ENCODE measurements at places on chromosomes 11 and 22.
A peak's percentile ranks its signal among the peaks of the same experiment; 100 is the strongest.

GRCh38 chr11:116694815-116695590, 77.8 kb downstream of the BUD13 start:
- no peak for DNase-seq

DNA sequence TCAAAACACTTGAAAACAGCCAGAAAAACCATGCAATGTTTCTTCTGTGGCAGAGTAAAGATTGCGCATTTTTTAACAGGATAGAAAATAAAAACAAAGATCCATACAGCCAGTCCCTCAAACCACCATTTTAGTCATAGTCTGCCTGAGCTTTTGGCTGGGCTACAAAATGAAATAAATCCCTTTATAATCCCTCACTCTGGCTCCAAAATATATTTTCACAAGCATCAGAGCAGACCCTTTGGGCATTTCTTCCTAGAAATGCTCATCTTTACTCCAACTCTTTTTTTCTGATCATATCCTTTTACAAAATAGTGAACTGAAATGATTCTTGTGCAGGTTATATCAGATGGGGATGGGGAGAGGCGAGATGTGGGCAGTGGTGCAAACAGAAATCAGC, 31.8 kb upstream of the LMO2 start:
- DNase-seq = no peak

GRCh38 chr22:44409211-44409973, 88.6 kb downstream of the RTL6 start:
- DNase-seq = no peak

DNA sequence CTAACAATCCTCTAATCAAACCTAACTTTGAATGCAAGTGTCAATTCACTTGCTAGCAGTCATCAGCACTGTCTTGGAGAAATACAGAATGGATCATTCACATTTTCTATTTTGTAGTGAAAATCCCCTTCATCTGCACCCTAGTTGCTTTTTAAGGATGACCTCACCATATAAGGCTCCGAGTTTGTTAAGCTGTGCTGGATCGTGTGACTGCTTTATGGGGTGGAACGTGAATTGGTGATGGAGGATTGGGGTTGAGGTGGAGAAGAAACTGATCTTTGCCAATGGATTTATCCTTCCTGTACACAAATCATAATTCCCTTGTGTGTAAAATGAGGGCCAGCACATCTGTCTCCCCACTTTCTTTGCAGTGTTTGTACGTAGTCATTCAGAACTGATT, 85.6 kb upstream of the TBCEL start:
- DNase-seq = no peak

GRCh38 chr11:7570938-7571521, 57.2 kb downstream of the PPFIBP2 start:
- peak; percentile 62 for DNase-seq

DNA sequence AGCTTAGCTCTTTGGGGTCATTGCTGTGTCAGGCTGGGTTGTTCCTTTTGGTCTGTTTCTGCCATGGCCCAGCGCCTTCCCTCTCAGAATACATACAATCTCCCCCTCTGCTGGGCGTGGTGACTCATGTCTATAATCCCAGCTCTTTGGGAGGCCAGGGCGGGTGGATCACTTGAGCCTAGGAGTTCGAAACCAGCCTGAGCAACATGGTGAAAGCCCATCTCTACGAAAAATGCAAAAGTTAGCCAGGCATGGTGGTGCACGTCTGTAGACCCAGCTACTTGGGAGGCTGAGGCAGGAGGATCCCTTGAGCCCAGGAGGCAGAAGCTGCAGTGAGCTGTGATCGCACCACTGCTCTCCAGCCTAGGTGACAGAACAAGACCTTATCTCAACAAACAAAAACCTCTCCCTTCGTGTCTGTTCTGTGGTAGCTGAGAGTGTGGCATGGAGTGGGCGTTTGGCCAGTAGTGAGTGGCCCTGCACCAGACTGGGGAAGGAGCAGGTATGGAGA, 46.7 kb upstream of the RAB1B start:
- no peak for DNase-seq

DNA sequence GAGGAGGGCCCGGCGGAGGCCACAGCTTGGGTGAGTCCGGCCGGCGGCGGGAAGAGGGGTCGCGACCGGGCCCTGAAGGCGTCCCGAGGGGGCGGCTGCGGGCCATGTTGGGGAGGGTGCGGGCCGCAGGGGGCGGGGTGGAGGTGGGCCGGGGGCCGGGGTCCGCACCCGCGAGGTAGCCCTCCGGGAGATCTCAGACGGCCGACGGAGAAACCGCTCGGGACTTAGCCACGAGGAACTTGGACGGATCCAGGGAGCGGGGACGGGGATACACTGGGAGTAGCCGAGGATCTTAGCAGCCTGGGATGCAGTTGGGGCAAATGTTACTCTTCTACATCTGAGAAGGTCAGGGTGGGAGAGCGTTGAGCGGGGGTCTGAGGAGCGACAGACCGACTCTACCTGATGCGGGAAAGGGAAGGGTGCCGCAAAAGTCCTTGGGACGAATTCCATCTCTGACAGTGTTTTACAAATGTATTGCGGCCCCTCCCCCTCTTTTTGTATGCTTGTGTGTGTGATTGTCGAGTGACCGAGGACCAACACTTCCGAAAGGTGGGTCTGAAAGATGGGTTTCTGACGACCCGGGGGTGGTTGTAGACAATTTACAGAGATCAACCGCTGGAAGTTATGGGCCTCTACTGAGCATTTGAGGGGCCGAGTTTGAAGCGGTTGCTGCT, 658 bp downstream of the STIP1 start:
- no peak for DNase-seq

GRCh38 chr11:45603946-45604682, 61.3 kb downstream of the CHST1 start:
- no peak for DNase-seq

- no peak for DNase-seq
These were observed 264.0 kb upstream of the ANO5 start for GRCh38 chr11:21928847-21929246.

- no peak for DNase-seq
These were observed 44.7 kb upstream of the GCAT start for GRCh38 chr22:37763012-37763411.

GRCh38 chr22:49070501-49070900, 757.2 kb downstream of the BRD1 start:
- no peak for DNase-seq

- no peak for DNase-seq
These were observed 342.7 kb upstream of the SYN3 start for GRCh38 chr22:33400891-33401290.

DNA sequence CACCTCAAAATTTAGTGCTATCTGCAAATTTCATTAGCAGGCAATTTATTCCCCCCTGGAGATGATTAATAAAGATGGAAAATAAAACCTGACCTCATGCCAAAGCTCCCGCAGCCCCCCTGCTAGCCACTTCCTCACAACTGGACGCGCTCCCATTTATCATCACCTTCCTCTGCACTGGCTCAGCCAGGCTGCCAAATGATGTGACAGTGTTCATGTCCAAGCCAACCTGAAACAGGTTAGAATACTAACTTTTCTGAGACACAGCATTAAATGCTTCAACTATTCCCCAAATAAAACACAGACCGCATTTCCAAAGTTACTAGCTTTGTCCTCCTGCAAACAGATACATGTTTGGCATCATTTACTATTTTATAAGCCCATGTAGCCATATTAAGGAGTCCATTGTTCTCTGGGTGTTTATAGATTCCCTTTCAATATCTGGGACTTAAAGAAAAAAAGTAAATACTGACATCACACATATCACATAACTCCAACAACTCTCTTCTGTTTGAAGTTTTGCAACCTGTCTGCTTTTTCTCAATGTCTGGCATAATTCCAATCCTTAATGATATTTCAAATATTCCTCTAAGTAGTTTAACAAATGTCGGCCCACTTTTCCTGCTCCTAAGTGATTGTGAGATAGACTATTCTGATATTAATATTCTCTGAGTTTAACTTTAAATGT, 829.7 kb upstream of the FAT3 start:
- peak; percentile 44 for DNase-seq

DNA sequence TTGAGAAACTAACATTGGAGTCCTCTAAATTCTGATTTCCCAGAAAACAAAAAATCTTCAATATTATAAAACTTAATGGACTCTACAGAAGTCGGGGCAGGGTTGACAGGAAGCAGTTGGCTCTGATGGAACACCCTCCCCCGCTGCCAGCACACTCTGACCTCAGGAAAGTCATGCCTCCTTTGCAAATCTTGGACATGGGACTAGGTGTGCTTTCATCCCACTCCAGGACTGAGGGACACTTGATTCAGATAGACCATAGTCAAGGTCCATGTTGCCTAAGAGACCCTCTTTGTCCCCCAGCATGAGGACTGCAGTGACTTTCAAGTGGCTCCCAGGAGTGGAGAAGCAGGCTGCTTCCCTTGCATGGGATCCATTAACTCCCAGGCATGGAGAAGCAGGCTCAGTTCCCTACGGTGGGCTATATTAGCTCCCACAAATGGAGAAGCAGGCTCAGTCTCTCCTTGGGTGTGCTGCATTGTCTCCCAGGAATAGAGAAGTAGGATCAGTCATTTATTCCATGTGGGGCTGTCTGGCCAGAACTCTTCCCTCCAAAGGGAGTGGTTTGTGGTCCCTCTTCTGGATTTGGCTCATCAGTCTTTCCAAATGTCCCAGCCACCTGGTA, 38.3 kb downstream of the C22orf31 start:
- no peak for DNase-seq

DNA sequence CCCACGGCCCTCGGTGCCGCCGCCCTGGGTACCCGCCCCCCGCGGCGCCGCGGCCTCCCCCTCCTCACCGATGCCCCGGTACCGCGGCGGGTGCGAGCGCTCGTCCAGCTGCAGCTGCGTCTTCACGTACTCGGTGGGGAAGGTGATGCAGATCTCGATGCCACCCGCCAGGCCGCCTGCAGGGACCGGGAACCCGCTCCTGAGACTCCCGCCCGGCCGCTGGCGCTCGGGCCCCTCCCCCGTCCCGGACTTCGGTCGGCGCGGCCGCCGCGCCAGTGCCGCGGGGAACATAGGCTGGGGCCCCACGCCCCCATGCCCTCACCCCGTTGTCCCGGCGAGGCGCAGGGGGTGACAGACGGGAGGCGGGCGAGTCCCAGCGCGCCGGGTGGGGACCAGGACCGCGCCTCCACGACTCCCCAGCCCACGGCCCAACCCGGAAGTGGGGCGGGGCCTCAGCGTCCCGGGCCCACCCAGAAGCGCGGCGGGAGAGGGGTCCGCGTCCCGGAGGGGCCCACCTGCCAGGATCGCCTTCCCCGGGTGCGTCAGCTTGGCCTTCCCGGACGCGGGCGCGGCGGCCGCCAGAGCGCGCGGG, 375 bp downstream of the SLC25A1 start:
- DNase-seq = peak; percentile 76

DNA sequence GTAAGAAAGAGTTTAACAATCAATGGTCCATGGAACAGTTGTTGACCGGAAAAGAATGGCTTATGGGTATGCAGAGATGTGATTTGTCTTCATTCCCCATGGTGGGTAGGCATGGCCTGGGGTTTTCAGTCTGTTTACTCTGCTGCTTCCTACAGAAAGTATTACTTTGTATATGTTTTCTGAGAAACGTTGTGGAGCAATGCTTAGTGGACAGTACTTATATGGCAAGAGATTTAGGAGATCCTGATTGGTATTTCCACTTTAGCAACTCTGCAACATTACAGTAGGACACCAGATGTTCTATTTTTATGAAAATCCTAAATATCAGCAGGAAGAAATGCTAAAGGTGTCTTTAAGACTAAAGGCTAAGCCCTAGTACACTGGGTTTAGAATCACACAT, 309.1 kb downstream of the AASDHPPT start:
- DNase-seq = no peak

DNA sequence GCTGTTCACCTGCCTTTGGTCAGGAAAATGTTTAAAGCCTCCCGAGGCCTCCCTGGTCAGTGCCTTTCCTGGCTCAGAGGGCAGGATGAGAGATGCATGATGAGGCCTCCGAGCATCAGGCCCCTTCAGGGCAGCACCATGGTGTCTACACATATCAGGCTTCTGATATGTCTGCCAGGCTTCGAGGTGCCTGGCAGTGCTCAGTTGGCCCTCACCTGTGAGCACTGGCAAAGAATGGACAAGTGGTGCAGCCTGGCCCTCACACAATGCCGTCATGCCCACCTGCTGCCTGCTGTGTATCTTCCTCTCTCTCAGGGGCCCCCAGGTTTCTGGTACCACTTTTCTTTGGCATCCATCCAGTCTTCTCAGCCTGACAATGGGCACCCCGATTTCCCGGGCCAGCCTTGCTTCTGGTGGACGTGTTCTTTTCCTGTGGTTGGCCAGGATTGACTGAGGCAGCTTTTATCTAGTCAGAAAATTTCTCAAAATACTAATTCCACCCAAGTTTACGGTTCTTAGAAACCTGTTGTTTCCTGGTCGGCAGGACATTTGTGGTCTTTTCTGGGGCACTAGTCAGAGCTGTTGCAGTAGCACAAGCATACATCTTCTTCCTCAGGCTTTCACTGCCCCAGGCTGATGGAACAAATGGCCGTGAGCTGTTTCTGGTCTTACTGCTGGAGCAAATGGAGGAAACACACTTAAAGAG, 76.8 kb upstream of the SUSD2 start:
- no peak for DNase-seq

GRCh38 chr11:94583866-94584500, 16.8 kb downstream of the PIWIL4 start:
- DNase-seq = no peak

DNA sequence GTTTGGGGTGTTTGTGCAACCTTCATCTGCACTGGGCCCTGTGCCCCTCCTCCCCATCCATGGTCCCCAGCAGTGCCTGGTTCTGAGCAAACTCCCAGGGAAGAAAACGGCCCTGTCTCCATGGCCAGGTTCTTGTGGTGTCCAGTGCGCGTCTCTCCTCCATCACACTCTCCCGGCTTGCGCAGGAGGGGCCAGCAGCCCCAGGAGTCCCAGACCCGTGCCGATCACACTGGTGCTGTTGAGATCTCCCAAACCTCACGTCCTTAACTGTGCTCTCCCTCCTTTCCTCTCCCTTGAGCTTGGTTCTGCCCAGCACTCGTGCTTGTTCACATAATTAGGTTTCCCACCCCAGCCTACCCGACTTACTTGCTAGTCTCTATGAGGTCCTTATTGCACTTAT, 10.9 kb upstream of the GRK2 start:
- DNase-seq = no peak

DNA sequence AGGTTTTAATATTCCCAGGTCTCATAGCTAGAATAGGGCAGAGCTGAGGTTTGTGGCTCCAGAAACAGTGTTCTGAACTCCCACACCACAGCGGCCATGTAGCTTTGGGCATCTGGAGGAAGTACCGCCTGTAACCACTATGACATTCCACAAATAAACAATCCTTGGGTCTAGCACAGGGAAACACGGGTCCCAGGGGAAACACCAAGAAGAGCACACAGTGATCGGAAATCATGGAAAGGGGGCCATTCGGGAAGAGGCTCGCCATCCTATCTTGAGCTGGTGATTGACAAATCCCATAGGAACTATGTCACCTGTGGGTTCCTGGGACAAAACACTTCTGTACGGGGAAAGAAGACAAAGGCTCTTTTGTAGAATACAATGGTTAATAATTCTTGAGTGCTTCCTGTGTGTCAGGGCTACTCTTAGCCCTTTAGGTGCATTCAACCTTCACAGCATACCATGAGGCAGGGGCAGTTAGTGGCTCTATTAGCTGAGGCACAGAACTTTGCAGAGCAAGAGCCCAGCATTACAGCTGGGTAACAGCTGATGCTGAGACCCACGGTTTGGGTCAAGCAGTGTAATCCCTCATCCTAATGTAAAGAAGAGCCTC, 514.2 kb downstream of the NTM start:
- no peak for DNase-seq

All from NCI-H446 (cell line).